Activated CD4-positive, alpha-beta memory T cell treated with anti-CD3 and anti-CD28 coated beads, Interleukin-2, amount 10 ng/mL, durations not matched to agents 7 days and 5 days (primary cell): ENCODE measurements at places on chromosomes 1 and 21. TPM values are rescaled to one million over a fixed set of nuclear protein-coding genes. Genes with fewer than 3 reads are reported as not detected.

DNA sequence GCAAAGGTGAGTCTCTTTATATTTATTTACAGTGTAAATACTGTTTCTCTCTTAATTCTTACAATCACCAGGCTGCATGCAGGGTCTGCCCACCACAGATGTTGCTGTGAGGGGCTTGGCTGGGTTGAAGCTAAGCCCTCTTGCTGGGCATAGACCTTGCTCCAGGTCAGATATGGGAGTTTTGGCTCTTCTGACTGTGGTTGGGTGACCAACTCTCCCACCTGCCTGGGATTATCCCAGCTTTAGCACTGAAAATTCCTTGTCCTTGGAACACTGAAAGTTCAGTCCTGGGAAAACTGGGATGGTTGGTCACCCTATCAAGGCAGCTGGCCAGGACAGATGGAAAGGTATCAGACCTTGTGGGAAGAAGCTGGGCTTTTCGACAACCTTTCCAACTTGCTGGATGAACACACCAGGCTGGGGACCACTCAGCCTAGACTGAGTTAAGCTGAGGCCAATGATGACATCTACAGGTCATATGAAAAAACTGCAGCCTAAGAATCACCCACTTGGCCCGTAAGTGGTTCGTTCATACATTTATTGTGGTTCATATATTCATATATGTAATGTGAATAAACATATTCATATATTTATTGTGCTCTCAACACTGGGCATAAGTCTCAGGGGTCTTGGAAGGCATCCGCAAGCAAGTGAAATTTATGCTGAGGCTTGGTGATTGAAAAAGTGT is 26.6 kb upstream of the HPDL start:
- DNase-seq = peak; percentile 38

DNA sequence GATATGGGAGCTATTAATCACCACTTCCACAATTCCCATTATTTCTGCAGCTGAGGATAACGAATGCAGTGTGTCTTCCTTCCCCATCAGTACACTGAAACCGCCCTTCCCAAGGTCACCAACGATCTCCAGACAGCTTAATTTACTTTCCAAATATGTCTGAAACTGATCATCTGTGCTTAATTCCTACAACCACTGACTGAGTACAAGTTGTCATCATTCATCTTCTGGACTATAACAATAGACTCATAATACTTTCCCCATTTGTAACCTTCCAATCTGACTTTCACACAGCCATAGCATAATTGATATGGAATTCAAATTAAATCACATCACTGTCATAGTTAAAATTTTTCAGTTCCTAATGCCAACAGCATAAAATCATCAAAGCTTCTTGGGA is 17.4 kb downstream of the DNM3 start:
- DNase-seq = no peak

DNA sequence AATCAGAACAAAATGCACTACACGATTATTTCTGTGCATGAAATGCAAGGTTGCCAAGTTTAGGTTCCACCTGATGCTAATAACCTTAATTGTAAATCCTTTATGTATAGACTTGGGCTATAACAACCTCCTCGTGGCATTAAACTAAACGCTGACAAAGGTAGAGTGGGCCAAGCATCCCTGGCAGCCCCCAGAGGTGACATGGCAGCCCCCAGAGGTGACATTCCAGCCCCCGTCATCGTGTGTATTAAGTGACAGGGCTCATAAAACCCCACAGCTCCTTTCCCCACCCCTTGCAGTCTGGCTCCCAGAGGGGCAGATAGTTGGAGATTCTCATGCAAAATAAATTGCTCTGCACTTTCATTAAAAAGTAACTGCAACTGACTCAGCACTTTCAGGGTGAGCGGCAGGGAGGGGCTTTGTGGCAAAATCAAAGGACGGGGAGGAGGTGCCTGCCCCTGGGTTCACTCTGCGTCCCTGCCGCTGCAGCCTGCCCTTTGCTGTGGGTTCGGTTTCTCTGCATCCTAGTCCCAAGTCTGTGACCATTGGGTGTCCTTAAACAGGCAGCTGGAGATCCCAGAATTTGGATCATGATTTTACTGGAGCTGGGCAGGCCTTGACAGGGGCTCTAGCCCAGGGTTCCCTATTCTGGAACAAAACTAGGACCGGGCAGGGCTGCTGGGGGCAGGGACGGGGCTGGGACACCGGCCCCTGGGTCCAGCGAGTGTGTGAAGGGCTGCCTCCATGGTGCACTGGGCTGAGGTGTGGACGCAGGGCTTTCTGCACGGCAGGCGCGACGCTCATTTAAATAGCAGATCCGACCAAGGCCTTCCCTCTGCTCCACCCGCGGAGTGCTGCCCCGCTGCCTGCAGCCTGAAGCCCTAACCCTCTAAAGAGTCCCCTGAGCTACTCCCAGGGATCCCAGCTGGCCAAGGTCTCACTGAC is 234.9 kb upstream of the VAMP3 start:
- DNase-seq = no peak

DNA sequence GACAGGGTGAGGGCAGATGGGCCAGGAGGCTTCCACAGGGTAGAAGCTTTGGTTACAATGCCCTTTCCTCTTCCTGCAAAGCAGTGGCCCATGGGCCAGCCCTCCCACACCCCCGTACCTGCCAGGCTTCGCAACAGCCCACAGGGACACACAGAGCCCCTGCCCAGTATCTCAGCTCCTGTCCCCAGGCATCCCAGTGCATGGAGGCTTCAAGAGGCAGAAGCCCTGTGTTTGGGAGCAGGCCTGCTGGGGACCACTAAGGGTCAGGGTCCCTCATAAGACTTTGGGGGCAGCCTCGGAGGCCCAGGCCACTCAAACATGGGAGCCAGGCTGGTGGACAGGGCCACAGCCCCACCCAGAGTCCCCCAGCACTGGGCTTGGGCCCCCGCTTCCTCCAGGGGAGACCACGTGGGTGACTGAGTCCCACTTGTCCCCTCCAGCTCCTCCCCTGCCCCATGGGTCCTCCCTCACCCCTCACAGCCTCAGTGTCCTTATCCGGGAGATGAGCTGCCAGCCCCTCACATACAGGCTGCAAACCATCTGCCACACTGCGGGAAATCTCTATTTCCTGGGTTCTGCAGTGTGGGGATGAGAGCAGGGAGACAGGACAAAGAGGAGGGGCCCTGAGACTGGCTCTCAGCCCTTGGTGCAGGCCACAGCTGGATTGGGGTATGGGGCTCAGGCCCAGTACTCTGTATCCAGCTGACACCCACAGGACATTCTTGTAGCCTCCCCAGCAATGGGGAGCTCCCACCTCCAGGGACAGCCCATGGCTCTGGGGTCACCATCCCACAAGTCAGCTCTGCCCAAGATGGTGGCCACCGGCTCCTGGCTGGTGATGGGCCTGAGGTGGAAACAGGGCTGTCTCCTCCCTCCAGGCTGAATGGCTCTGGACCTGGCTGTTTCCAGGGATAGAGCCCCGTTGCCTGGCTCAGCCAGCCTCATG is 50.7 kb downstream of the WNT9A start:
- peak; percentile 14 for DNase-seq

EFNA1 gene
- total RNA-seq = not detected

DNA sequence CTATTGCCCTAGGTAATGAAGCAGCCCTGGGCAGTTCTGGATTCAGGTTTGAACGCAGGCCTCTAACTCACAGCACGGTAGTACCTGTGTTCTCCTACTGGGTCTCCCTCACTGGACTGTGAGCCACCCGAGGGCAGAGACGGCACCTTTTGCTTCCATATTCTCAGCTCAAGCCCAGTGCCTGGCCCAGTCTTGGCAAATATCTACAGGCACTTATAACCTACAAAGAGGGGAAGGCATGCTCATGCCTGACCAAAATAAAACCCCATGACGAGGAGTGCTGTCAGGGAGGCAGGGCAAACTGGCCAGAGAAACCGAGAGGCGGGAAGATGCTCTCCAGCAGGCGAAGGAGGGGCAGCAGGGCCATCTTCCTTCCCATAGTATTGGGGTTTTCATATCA is 91.1 kb downstream of the DDX20 start:
- no peak for DNase-seq

GRCh38 chr1:207321790-207322645 is 540 bp downstream of the CD55 start:
- DNase-seq = no peak

- no peak for DNase-seq
Measured at GRCh38 chr1:165849353-165850133, 22.1 kb downstream of the UCK2 start.

ZNF648 gene
- total RNA-seq = not detected

SPRR1B gene
- not detected for total RNA-seq

GRCh38 chr1:1847890-1848289 is 43.0 kb downstream of the GNB1 start:
- DNase-seq = no peak

DNA sequence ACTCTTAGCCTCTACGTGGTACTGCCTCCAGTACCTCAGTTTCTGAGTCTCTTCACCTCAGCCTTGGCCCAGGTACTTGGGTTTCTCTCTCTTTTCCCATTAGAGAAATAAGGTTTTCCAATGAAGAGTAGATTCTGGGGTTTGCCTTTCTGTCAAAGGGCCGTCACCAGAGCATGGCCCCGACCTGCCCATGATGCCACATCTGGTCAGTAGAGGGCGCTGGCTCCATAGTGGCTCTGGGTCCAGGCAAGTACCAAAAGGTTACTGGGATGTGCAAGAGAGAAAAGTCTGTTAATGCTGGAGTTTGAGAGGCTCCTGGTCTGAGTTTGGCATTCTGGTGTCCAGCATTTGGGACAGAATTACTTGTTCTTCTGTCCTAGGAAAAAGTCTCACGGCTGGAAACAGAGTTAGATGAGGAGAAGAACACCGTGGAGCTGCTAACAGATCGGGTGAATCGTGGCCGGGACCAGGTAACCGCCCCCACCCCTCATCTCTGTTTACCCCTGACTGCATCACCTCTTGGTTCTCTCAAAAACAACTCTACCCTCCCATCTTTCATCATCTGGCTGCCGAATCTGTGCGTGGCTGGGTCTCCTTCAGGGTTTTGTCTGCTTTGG is 5.3 kb upstream of the TUFT1 start:
- DNase-seq = peak; percentile 83

DNA sequence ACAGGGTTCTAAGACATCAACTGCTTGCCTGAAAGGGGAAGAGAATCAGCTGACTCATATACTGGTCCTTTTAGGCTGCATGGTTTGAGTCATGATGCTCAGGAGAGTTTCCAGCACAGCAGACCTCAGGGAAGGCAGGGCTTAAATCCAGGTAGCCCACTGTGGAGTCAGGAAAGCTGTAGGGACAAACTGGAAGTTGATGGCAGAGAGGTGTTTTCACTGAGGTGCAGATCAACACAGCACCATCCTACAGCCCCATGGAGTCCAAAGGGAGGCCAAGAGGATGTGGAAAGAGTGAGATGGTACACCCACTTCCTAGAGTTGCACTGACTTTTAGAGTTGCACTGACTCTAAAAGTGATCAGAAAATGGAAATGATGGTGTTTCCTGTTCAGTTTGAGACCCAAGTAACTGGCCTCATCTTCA is 252.4 kb upstream of the DUSP10 start:
- peak; percentile 18 for DNase-seq

PRR9 gene
- total RNA-seq = not detected

- no peak for DNase-seq
Measured at GRCh38 chr1:226978432-226979114, 38.5 kb downstream of the COQ8A start.

GRCh38 chr1:227357927-227358302 is 39.6 kb upstream of the CDC42BPA start:
- no peak for DNase-seq

GRCh38 chr1:7393136-7393535 is 378.0 kb upstream of the VAMP3 start:
- DNase-seq = no peak

- no peak for DNase-seq
Measured at GRCh38 chr1:193013005-193013404, 46.2 kb downstream of the UCHL5 start.

DNA sequence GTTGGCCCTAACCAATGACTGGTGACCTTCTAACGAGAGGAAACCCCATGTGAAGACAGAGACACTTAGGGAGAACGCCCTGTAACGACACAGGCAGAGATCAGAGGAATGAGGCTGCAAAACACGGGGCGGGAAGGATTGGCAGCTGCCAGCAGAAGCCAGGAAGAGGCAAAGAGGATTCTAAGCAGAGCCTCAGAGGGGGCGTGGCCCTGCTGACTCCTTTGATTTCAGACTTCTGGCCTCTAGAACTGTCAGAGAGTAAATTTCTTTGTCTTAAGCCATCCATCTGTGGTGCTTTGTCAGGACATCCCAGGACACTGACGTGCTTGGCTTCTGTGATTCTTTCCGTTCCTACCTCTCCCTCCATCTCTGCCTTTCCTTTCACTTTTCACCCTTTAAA is 79.3 kb downstream of the SH3BGR start:
- no peak for DNase-seq

DNA sequence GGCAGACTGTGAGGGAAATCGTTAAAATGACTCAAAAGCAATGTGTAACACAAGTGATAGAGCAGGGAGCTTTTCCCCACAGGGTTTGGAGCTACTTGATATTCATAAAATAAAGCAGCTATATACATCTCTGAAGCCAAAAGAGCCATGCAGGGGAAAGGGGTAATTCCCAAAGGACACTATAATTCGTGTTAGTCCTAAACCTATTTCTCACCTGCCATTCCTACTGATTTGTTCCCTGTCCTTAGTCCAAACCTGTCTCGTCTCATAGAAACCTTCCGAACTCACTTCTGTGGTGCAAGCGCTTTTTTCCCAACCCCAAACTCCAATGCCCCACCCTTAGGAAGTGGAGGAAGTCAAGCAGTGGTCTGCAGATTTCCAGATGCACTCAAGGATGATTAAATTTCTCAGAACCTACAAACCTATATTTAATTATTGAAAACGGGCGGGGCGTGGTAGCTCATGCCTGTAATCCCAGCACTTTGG is 946 bp upstream of the HNRNPR start:
- DNase-seq = no peak

SLC6A9 gene
- 4.8 TPM for total RNA-seq

GRCh38 chr1:147769106-147769505 is 8.7 kb upstream of the GJA5 start:
- no peak for DNase-seq

GRCh38 chr1:209743145-209743482 is 12.7 kb upstream of the TRAF3IP3 start:
- DNase-seq = no peak

- DNase-seq = no peak
Measured at GRCh38 chr1:205065666-205066065, 18.6 kb downstream of the TMEM81 start.

GRCh38 chr1:236663934-236664333 is 22.4 kb upstream of the ACTN2 start:
- DNase-seq = no peak

GRCh38 chr1:233598891-233599541 is 14.9 kb upstream of the KCNK1 start:
- peak; percentile 51 for DNase-seq

DNA sequence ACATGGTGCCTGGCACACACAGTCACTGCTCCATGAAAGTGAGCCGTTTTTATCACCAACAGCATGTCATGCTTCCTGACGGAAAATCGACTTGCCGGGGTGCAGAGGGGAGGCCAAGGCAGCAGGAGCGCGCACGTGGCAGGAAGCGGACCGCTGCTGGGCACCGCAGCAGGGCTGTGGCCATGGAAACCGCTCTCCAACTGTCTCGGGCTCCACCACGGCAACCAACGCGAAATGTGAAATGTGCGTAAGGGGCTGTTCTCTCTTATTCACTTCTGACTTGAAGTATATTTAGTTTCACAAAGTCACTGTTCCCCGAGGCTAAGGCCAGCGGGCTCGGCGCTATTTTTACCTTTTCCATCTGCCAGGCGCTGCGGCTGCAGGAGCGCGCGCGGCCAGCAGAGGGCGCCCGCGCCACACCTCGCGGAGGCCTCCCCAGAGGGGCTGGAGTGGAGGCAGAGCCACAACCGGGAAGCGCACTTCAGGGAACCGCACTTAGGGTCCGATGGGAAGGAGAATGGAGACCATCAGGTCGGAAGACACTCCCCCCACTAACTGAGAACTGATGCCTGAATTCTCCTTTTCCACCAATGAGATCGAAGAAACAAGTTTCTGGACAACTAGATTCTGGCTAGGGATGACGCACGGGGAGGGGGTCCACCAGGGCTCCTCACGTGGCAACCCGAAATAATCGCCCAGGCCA is 19.7 kb downstream of the RCC2 start:
- DNase-seq = peak; percentile 65
